ENCODE measurements at places on chromosomes 3 and 15. TPM values are rescaled to one million over a fixed set of nuclear protein-coding genes. Genes with fewer than 3 reads are reported as not detected.
A peak's percentile ranks its signal among the peaks of the same experiment; 100 is the strongest.

- no peak for DNase-seq
Observed at GRCh38 chr3:182239316-182239715, 527.6 kb downstream of the SOX2 start.

- DNase-seq = no peak
Observed at GRCh38 chr15:73334086-73334485, 34.7 kb downstream of the HCN4 start.

MESP1 gene
- polyA plus RNA-seq = 6.0 TPM

- DNase-seq = no peak
Observed at GRCh38 chr3:17581421-17582080, 160.9 kb downstream of the TBC1D5 start.

CACNA2D2 gene
- polyA plus RNA-seq = 6.0 TPM

B3GNT5 gene
- 2.4 TPM for polyA plus RNA-seq

SLC4A7 gene
- polyA plus RNA-seq = 3.5 TPM

PTX3 gene
- polyA plus RNA-seq = 0.45 TPM

- DNase-seq = no peak
Observed at GRCh38 chr3:1456781-1457311, 364.0 kb downstream of the CNTN6 start.

DNA sequence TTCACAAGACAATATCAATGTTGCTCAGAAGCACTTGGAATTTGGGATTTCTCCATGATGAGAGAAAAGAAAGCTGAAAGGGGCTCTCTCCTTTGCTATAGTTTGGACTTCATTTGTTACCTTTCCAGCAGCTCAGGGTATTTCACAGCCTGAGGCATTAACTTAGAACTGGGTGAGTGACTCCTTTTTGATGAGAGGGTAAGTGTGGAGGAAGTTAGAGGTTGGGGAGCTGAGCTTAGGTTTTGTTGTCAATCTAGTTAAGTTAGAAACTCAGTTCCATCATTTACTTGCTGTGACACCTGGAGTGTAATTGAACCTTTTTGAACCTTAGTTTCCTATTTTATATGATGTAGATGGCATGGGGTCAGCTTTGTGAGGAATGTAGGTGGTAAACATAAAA lies 359.1 kb downstream of the PDCD6IP start:
- peak; percentile 31 for DNase-seq

NLGN1 gene
- polyA plus RNA-seq = 0.49 TPM

SCAANT1 gene
- not detected for polyA plus RNA-seq

GRCh38 chr3:45123581-45124269 lies 22.5 kb downstream of the CDCP1 start:
- no peak for DNase-seq

DNA sequence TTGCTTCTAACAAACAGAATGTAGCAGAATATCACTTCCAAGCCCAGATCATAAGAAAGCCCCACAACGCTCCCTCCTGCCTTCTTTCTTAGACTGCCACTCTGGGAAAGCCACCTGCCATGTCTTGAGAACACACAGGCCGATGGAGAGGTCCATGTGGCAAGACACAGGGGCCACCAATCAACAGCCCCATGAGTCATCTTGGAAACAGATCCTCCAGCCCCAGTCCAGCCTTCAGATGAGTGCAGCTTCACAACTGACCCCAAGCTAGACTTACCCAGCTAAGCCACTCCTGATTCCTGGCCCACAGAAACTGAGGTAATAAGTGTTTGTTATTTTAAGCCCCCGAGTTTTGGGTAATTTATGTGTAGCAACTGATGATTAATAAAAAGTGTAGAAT lies 39.7 kb downstream of the PTH1R start:
- no peak for DNase-seq

GRCh38 chr3:195032106-195032759 lies 238.7 kb downstream of the XXYLT1 start:
- DNase-seq = no peak

DNA sequence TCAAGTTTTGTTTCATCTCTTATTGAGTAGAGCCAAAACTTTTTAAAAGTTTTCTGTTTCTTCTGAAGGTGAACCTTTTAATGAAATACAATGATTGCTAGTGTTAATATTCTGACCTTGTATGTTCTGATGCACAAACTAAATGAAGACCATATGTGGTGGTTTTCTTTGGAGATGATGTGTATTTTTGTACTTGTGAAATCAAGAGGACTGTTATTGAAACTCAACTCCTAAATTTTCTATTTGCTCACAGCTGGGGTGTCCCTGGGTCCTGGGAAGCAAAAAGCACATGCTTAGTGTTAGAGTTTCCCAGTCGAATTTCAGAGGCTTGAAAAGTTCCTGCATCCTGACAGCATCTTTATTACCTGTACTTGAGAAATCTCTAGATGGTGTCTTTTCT lies 1185.8 kb upstream of the ALCAM start:
- DNase-seq = no peak

GRCh38 chr3:135158520-135158919 lies 363.5 kb downstream of the EPHB1 start:
- no peak for DNase-seq

DNA sequence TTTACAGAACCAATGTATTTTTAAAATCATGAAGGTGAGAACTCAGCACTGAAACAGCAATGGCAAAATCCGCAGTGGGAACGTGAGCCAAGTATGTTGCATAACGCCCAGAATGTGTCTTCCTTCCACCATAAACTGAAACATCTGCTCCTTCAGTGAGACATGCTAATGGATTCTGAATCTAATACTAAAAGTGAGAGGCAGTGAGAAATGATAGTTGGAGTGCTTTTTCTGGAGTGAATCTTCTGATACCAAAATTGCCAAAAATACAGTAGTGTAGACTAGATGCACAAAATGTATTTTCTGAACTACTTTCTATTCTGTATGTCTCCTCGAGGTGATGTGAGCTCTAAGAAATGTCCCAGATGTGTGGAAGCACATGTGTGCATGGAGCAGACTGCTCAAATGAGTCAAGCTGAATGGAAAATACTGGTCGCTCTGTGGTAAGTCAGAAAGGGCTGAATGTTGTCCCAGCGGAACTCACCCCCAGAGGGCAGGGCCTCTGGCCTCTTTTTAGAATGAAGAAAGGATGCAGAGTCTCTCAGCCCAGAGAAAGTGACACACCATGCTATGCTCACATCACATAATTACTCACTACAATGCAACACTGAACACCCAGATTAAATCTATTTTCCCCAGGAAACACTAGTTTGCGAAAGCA lies 73.0 kb downstream of the ATP10A start:
- peak; percentile 58 for DNase-seq

TRH gene
- polyA plus RNA-seq = not detected

GRCh38 chr3:110881069-110881468 lies 190.5 kb upstream of the NECTIN3 start:
- DNase-seq = no peak

GRCh38 chr15:59373215-59373614 lies 544 bp upstream of the MYO1E start:
- DNase-seq = no peak

- no peak for DNase-seq
Observed at GRCh38 chr15:91769476-91769875, 84.0 kb upstream of the SLCO3A1 start.

HIGD2B gene
- not detected for polyA plus RNA-seq

DNA sequence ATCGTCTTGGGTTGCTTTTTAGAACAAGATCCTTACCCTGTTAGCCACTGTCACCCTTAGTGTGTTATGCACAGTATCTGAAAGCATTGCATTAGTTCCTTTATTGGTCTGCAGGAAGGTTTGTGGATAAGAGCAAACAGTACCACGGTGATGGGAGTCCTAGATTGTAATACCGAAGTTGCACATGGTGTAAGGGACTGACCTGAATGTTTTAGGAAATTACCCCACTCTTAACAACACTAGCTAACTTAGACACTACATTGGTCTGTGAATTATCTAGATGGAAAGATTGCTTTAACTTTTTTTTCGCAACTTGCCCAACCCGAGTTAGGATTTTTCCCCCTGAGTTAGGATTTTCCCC lies 1.3 kb downstream of the STT3B start:
- no peak for DNase-seq
